A549 (cell line): ENCODE measurements at places on chromosomes 12 and 14.

GRCh38 chr12:68733661-68734071, 12.3 kb upstream of the SLC35E3 start:
- no peak for DNase-seq

- DNase-seq = no peak
These were observed 153.5 kb downstream of the RBM19 start for GRCh38 chr12:113812411-113813228.

DNA sequence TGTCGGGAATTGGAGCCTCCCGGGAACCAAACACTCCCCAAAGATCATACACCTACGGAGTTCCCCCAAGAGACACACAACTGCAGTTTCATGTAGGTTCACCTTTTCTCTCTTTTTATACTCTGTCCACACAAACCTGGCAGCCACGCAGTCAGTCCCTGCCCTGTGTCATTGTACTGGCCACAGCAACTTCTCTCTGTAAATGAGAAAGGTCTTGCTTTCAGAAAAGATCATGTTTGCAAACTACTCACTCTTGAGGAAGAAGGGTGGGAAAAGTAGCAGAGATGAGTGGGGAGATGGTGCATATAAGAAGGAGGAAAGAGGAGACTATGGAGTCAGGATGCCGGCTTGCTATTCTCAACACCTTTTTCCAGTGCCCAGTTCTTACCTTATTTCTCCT, 10.4 kb downstream of the ANG start:
- DNase-seq = no peak

GRCh38 chr14:82070040-82070439, 536.4 kb upstream of the SEL1L start:
- DNase-seq = no peak

DNA sequence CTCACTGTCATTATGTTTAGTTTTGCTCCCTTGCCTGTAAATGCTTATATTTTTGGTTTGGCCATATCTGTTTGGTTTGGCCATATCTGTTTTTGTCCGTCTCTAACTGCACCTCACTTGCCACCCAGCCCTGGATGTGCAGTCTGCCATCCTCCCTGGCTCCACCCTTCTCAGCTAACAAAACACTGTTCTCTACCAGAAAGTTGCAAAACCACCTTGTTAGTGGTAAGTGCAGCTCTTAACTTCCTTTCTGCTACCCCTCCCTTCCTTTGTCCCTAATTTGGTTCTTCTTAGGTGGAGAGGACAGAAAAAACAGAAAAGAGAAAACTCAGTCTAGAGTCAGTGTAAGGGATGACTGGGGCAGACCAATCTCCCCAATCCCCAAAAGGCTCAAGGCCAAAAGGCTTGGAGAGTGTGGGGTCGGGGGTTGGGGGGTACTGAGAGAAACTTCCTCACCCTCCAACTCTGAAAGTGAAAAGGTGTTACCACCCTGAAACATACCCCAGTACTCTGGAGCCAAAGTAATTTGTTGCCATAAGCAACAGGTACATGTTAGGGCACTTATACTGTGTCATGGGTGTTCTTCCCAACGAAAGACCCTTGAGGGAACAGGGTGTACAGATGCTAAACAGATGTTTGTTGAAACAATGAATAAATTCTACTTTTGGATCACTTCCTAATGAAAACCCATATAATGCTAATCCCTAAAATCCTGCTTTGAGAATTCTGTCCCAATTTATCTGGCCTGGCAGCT, 5.0 kb downstream of the BIN2 start:
- no peak for DNase-seq

- DNase-seq = peak; percentile 57
These were observed 240.6 kb downstream of the CPNE8 start for GRCh38 chr12:38664661-38665269.

GRCh38 chr14:28608851-28609828, 157.4 kb upstream of the FOXG1 start:
- DNase-seq = peak; percentile 63

DNA sequence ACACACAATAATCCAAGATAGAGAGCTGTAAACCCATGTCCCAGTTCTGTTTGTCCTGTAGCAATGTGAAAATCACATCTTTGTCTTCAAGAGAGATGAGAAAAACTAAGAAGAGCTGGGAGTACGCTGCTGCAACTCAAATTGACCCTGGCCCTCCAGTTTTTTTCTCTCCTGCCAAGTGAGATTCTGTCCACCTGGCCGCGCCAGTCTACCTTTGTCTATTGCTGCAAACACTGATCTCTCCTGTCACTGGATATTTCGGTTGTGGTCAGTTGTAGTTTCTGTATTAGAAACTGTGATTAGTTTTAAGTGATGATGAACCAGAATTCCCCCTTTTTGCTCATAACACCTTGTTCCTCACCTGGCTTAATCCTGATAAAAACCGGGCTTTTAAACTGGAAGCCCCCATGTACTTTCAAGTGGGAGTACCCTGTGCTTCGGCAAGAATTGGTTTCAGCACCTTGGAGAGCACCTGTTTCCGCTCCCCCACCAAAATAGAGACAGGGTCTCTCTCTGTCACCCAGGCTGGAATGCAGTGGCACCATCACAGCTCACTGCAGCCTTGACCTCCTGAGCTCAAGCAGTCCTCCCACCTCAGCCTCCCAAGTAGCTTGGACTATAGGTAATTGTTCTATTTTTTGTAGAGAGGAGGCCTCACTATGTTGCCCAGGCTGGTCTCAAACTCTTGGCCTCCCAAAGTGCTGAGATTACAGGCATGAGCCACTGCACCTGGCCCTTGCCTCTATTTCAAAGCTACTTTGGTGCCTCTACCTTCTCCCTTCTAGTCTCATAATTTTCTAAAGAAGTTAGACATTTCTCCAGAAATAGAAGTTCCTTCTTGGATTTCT, 156.8 kb downstream of the PHETA1 start:
- DNase-seq = no peak

- no peak for DNase-seq
These were observed 248.1 kb downstream of the GLT1D1 start for GRCh38 chr12:129101404-129101803.

DNA sequence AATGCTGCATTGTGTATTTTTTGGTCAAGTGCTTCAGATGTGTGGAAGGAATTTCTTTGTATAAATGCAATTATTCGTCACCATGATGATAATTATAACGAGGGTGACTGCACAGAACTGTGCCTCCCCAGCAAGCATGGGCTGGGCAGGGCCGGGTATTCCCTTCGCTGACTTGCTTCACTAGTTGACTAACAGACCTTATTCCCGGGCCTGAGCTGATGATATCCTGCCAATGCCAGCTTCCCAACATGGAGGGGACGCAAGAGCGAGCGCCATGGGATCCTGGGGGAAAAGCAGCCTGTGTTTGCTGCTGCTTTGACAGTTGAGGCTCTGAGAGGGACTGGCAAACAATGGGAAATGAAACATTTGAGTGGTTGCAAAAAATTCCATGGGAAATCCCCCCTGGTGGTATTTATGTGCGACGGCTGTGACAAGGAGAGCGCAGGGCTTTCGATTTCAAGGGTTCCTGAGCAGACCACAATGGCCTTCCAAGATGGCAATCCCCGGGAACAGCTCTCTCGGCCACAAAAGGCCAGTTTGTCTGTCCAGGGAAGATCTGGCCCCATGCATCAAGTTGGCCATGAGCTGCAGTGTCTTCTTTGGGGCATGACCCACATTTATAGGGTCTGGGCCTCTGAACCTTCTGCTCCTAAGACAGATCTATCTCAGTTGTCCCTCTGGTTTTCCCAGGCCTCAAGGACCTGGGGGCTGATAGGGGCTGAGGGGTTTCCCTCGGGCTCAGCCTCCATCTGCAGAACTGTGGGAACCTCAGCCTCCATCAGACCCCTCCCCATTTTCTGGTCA, 21.9 kb upstream of the MAP1LC3B2 start:
- no peak for DNase-seq

GRCh38 chr12:14558473-14558959, 9.2 kb downstream of the PLBD1 start:
- DNase-seq = no peak

- no peak for DNase-seq
These were observed 212.3 kb upstream of the GARIN6 start for GRCh38 chr12:99435095-99435791.

DNA sequence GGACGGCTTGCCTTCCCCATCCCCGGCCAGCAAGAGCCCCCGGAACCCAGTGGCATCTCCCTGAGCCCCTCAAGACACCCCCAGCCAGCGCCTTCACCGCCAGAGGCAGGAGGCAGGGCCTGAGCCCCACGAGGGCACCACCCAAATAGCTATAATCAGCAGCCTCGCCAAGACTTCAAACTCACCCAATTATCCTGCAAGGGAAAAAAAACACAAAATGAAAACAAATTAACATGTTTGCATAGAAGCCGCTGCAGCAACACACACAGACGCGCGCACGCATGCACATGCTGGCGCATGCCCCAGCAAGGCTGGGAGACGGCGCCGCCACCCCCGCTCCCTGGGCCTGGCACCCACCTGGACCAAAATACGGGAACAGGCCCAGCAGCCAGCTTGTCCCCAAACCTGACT, 15.8 kb downstream of the FAM222A start:
- no peak for DNase-seq

DNA sequence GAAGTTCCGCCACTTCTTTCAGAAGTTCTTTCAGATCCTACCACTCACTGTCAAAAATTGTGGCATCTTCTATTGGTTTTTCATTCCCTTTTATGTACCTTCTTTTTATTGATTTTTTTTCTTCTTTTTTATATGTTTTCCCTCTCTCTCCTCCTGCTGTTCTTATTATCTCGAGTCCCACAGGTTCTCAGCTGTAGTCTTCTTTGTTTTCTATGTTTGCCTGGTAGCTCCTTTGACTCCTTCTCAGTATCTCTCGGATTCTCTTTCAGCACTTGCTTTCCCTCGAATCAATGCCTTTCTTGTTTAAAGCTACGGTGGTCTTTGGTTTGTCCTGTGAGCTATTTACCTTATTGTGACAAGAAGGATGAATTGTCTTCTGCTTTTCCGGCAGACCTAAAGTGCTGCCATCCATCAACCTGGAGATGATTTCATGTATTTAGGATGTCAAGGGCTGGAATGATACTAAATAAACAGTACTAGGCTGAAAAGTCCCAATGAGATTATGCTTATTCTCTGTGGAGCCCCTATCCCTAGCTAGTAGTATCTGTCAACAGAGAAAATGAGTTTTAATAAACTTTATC, 541.7 kb downstream of the NOVA1 start:
- no peak for DNase-seq

- DNase-seq = no peak
These were observed 98.2 kb downstream of the RAD52 start for GRCh38 chr12:851343-851742.

DNA sequence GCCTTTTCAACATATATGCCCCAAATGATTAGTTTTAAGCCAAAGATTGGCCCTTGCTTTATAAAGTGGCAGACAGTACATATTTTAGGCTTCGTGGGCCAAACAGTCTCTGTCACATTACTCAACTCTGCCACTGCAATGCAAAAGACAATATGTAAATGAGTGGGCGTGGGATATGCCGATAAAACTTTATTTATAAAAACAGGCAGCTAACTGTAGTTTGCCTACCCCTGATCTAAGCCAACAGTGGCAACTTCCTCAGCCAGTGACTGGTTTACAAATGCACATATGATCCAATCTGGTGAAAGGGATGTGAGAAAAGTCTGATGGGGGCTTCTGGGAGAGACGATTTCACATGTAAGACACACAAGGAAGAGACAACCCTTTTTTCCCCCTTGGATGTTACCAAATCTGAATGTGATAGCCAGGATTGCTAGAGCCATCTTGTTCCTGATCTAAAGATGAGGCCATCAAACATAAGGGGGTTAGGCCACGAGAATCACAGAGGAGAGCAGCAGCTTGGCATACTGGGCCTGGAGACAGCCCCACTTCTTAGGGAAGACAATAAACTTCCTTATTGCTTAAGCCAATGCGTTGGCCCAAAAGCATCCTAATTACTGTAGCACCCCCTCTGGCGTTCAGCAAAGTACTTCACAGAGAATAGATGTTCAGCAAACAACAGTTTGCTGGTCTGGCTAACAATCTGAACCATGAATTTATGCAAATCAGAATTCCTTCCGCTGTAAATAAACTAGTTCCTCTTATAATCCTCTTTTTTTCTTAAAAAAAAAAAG, 75.2 kb upstream of the TMCC3 start:
- DNase-seq = peak; percentile 30

GRCh38 chr12:70154960-70155589, 88.2 kb upstream of the CNOT2 start:
- no peak for DNase-seq

- peak; percentile 25 for DNase-seq
These were observed 1264.0 kb downstream of the TMEM121 start for GRCh38 chr14:106790189-106791036.

GRCh38 chr12:132395192-132395907, 66.0 kb upstream of the GALNT9 start:
- DNase-seq = no peak

- DNase-seq = no peak
These were observed 11.1 kb upstream of the RTL1 start for GRCh38 chr14:100914597-100915021.

- no peak for DNase-seq
These were observed 47.8 kb upstream of the CHGA start for GRCh38 chr14:92874962-92875661.

GRCh38 chr12:43856972-43857371, 21.1 kb downstream of the TMEM117 start:
- DNase-seq = no peak

DNA sequence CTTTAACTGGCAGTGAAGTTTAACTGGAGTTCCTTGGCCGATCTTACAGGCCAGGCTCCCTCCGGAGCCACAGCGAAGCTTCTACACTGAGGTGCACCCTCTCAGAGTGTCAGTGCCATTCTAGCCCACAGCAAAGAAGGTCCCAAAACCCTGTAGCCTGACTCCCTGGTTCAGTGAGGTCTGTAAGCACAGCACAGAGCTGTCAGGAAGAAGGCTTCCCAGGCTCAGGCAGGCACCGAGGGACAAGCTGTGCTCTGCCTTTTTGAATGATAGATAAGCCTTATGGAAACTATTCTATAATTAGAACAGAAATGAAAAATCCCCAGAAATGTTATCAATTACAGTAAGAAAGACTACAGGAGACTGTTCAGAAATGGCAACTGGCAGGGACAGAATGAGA, 40.2 kb downstream of the MOK start:
- DNase-seq = no peak
